ENCODE measurements at places on chromosomes 2 and 18.

GRCh38 chr18:54641734-54642133 is 50.7 kb downstream of the DYNAP start:
- no peak for DNase-seq

DNA sequence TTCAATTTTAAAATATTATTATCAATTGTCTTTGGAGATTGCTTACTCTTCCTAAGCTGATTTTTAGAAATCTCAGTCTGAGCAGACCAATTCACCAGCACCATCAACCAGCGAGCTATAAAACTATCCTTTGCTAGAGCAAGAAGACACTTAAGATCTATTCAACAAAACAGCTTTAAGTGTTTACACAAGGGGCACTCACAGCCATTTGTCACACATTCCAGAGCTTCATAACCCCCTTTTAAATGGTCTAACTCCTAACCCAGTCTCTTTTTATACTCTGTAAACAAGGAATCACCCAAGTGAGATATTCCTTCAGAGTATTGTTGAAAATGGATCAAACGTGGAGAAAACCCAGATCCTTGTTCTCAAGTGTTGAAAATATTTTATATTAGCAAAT is 1294.1 kb upstream of the CHAC2 start:
- no peak for DNase-seq

DNA sequence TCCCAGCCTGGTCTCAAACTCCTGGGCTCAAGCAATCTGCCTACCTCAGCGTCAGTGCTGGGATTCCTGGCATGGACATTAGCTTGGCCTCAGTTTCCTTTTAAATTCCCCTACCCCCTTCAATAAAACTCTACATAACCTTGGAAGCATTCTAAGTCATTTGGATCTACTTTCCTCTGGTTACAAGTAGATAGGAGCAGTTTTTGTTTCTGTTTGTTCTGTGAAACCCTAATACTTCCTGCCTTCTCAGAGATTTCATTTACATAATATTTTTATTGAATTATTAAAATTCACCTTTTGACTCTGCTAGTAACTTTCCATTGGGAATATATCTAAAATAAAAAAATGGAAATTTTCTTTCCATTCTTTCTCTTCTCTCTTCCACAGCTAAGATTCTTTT is 25.9 kb downstream of the GIGYF2 start:
- DNase-seq, result no peak

- DNase-seq, result no peak
Observed at GRCh38 chr2:118808429-118808809, 39.0 kb downstream of the EN1 start.

GRCh38 chr2:21165350-21165749 is 41.6 kb downstream of the TDRD15 start:
- no peak for DNase-seq

DNA sequence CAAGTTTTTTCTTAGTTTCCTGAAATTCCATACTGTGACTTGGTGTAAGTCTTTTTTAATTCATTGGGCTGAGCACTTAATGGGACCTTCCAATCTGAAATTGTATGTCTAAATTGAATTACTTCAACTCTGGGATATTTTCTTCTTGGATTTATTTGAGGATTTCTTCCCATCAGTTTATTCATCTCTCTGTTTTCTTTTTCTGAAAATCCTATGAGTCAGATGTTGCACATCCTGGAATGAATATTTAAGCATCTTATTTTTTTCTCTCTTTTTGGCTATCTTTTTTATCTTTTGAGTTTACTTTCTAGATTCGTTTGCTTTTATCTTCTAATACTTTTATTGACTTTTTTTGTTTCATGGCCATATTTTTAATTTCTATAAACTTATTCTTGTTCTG is 55.4 kb upstream of the ACYP2 start:
- no peak for DNase-seq

All from activated CD4-positive, alpha-beta T cell treated with anti-CD3 and anti-CD28 coated beads, Interleukin-2, amount 50 U/mL, for 4 hours (primary cell).